ENCODE measurements at places on chromosomes 11 and 22.

DNA sequence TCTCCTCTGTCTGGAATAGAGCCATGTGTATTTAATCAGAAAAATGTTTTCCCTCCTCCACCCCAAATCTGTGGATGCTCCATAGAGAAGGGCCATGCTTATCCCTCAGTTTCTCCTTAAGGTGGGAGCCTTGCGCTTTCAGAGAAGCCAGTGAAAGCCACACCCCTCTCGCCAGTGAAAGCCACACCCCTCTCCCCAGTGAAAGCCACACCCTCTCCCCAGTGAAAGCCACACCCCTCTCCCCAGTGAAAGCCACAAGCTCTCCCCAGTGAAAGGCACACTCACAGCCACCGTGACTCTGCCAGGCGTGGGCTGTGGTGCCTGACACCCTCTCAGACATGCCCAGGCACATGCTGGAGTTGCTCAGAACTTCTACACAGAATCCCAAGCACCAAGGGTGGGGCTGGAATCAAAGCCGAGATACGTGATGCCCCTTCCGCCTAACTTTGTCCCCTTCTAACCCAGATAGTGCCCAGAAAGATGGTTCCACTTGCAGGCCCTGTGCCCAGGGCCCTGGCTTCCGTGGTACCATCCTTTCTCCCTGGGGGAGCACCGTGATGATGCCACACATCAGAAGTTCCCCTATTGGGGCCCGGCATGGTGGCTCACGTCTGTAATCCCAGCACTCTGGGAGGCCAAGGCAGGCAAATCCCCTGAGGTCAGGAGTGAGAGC lies 16.5 kb upstream of the PRR5 start:
- no peak for DNase-seq

- DNase-seq = no peak
These were observed 389.4 kb upstream of the CADM1 start for GRCh38 chr11:115893461-115894099.

DNA sequence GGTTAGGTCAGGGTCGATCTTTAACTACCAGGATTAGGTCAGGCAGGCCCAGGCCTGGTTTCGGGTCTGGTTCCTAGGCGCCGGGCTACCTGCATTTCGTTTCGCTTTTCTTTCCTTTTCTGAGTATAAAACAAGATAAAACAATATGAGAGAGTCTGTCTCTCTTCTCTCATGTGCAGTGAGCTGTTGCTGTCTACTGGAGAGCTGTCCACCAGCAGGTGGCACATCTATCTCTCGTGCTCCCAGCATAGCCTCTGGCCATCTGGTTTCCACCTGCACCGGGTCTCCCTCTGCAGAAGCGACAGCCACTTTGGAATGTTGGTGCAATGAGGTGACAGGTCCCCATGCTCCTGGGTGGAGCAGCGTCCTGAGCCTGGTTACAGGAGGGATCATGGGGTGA lies 27.6 kb downstream of the RIBC2 start:
- DNase-seq = no peak

DNA sequence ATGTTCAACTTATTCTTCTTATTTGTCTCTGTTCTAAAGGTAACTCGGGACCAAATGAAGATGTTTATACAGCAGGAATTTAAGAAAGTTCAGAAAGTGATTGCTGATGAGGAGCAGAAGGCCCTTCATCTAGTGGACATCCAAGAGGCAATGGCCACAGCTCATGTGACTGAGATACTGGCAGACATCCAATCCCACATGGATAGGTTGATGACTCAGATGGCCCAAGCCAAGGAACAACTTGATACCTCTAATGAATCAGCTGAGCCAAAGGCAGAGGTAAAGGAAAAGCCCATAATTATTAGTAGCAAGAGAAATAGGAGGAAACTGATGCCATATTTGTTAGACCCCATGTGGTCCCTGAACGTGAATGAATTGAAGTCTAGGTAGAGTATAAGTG lies 63.3 kb downstream of the TRIM44 start:
- no peak for DNase-seq

GRCh38 chr11:19735157-19735908 lies 22.7 kb downstream of the NAV2 start:
- DNase-seq = no peak

- DNase-seq = peak; percentile 19
These were observed at the start of gene ARHGAP42 for GRCh38 chr11:100687054-100687629. TSS of gene ARHGAP42 (plus strand) at chr11:100687288. CDS start at chr11:100687679, 391 bp downstream.

- no peak for DNase-seq
These were observed 56.3 kb downstream of the MTNR1B start for GRCh38 chr11:93025558-93026255.

DNA sequence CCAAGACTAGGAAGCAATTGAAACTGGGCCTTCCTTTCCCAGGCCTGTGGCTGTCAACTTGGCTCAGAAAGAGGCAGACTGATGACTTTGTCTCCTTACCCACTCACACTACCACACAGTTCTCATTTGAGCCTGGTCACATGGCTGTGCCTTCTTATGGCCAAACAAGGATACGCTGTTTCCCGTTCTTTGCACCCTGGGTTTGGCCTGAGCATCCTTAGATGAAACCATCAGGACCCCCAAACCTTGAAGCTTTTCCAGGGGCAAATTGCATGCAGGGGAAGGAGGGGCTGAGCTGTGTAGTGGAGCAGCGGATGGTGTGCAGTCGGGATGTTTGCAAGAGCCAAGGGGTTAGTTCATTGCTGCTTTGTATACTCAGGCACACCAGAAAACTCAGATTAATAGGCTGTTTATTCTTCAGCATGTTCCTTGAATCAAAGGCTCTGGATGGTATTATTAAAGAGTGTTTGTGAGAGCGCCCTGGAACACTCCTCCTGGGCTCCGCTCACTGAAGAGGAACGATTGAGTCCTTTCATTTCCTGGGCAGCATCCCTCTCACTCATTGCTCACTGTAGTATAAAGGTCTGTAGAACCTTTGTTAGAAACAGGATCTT lies 69.8 kb downstream of the ARFGAP2 start:
- DNase-seq = no peak

DNA sequence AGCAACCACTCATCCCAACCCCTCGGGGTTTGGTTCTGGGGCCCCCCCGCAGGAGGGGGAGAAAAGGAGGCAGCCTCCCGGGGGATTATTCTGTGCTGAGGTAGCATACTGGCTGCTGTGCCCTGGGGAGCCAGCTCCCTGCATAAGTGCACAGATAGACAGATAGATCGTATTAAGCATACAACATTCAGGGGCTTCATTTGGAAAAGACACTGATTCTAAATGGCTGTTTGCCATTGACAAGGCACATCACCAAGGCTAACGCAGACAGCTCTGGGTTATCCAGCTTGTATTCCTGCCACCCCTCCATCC lies 547.9 kb downstream of the BUD13 start:
- DNase-seq = no peak

Data from AG09319 (cell line).